ENCODE measurements at places on chromosomes 11 and 22. TPM values are rescaled to one million over a fixed set of nuclear protein-coding genes. Genes with fewer than 3 reads are reported as not detected.

- no peaks in the 10 kb centered on the region for H3K4me1 ChIP-seq
- H3K4me3 ChIP-seq = no peak overlapping the region
- DNase-seq = no peak
- no peaks in the 10 kb centered on the region for H3K27me3 ChIP-seq
- no peak overlapping the region for H3K27ac ChIP-seq
Measured at GRCh38 chr22:39785232-39785631, 108.3 kb downstream of the ENTHD1 start.

DNA sequence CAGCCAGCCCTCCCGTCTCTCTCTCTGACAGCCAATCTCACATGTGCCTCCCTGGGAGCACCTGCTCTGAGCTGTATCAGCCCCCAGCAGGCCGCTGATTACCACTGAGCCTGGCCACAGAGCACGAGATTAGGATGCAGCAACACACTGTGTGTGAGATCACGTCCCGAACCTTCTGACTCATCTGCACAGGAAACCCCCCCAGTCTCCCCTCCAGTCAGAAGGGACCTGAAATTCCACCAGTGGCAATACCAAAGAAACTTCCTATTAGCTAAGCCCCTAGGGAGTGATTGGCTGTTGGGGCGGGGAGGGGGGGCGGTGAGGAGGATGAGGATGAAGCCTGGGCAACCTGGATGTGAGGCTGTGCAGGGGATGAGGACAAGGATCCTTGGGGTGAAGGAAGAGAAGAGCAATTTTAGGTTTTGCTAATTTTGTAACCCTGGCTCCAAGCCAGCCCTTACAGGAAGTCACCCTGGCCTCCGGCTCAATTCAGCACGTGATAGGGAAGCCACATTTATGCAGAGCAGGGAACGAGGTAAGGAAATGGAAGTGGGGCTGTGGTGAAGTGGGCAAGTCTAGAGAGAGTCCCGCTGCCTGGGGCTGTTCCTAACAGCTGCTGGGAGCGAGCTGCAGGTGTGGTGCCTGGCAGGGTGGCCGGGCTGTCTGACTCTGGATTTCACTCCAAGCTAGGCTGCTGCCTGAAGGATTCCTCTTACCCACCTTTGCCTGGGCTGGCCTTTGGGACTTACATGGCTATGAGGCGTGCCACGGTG, 1.9 kb downstream of the SLC43A3 start:
- H3K36me3 ChIP-seq = peaks cover 54% of the 10 kb centered on the region
- peaks cover 46% of the 10 kb centered on the region for H3K4me1 ChIP-seq
- no peak overlapping the region for H3K27ac ChIP-seq

DNA sequence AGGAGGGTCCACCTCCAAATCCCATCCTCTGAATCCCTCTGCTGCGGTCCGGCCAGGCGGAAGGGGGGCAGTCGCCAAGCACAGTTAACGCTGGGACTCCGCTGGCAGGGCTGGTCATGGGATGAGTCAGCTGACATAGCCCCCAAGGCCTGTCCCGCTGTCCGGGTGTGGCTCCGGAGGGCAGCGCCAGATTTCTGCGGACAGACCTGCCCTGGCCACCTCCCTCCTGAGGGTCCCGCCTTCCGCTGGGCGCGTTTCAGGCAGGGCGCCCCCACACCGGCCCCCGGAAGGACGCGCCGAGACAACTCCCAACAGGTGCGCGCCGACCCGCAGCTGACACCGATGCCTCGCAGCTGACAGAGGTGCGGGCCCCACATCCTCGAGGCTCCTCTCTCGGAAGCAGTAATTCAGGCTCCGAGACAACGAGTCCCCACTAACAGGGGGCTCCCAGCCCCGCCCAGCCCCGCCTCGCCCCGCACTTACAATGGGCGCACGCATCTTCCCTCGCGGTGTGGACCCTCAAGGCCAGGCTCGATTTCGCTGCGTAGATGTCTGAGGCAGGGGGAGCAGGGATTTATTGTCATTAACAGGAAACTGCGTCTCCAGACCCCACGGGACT, 607 bp downstream of the PLAAT3 start:
- H3K27me3 ChIP-seq = no peaks in the 10 kb centered on the region
- H3K36me3 ChIP-seq = peaks cover 62% of the 10 kb centered on the region
- peak overlapping the region; percentile 92 for H3K27ac ChIP-seq
- peaks cover 28% of the 10 kb centered on the region for H3K4me1 ChIP-seq

GRCh38 chr11:37177721-37178120, 579.7 kb upstream of the RAG2 start:
- H3K4me3 ChIP-seq = no peak overlapping the region
- H3K27me3 ChIP-seq = no peaks in the 10 kb centered on the region
- peaks cover 10% of the 10 kb centered on the region for H3K4me1 ChIP-seq
- H3K27ac ChIP-seq = no peak overlapping the region
- peak; percentile 4 for DNase-seq

DNA sequence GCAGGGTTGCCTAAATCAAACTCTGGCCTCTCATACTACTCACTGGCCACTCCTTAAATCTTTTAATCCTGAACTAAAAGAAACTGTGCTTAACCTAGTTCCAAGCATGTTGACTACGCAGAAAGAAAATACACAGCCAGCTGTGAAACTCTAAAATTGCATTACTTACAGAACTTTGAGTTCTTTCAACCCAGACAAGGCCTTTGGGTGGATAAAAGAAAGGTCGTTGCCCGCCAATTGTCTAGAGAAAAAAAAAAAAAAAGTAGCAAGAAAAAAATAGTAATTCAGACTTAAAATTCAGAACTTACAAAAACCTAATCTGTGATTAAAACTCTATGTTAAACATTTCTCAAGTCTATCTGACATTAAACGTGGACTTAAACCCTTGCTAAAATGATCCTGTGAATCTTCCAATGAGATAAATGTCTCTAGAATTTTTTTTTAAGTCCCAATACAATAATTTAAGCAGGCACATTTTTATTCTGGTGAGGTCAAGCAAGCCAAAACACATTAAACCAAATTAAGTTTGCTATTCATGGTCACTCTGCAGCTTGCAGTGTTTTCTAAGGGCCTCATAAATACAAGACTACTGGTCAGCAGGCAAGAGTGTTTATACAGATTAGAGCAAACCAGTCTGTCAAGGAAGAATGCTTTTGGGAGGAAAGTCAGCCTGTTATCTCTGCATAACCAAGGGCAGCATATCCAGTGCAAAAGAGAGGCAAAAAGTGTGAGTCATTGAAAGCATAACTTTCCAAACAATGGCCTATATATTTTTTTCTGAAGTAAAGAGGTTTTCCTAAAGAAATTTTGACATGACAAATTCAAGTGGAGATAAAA, 29.5 kb upstream of the CCDC34 start:
- no peak overlapping the region for H3K4me3 ChIP-seq
- H3K36me3 ChIP-seq = peaks cover 22% of the 10 kb centered on the region
- no peak for DNase-seq
- no peaks in the 10 kb centered on the region for H3K27me3 ChIP-seq

DNA sequence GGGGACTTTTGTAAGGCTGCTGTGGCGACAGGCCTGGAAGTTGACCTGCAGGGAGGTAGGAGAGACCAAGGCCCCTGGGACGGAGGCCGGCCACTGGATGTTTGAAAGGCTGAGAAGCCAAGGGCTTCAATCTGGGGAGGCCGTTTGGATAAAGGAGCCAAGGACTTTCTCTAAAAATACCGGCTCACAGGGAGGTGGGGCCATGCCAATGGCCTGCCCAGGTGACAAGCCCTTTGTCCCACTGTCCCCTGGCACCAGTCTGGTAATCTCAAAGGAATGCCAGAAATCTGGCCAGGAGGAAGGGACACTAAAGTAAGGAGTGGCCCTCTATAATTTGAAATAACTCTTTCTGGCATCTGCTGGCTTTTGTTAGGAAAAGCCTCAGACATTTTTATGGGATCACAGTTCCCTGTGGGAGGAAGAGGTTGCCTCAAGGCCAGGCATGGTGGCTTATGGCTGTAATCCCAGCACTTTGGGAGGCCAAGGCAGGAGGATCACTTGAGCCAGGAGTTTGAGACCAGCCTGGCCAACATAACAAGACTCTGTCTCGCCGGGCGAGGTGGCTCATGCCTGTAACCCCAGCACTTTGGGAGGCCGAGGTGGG, 1.9 kb upstream of the CHKA start:
- H3K36me3 ChIP-seq = peaks cover 55% of the 10 kb centered on the region
- peak overlapping the region; percentile 97 for H3K27ac ChIP-seq
- no peaks in the 10 kb centered on the region for H3K27me3 ChIP-seq
- DNase-seq = peak; percentile 90

DNA sequence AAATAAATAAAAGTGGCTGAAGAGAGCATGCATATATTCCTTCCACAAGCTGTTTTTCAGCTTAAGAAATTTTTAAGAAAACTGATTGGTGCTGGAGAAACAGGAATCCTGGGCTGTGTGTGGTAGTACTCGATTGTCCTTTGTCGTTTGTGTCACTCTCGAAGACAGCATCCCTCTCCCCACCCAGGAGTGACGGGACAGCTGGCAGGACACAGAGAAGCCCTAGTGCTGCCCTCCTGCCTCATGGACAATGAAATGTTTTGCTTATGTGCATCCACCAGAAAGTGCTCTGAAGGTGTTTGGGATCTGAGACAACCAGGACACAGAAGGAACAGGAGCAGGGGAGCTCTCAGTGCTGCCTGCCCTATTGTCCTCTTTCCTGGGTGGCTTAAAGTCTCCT, 12.8 kb downstream of the PLAAT4 start:
- no peak for DNase-seq
- H3K27ac ChIP-seq = no peak overlapping the region
- no peaks in the 10 kb centered on the region for H3K27me3 ChIP-seq
- peaks cover 10% of the 10 kb centered on the region for H3K4me1 ChIP-seq

DNA sequence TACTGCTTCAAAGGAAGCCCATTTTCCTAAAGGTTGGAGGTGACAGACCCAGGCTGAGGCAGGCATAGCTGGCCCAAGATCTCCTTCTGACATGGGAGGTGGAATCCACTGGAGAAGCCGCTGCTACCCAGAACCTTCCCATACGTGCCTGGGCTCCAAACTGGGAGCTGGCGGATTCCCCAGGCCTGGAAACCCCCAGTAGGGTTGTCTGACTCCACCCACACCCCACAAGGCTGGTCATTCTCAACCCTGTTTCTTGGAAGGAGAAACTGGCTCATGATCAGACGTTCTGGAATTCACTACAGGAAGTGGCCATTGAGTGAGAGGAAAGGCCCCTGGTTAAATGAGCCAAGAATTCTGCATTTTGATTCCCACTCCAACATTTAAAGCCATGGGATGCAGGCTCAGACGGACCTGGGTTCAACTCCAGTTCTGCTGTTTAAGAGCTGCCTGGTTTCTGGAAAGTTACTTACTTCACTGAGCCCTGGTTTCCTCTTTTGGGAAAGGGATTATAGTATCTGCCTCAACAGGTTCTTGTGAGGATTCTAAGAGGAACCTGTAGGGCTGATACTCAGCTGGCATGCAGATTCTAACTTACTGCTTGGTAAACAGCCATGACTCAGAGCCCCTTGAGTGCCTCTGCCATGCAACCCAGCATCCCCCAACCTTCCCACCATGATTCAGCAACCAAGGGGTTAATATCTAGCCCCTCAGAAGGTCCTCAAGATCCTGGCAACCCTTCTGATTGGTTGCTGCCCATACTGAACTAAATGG, 19.4 kb upstream of the TSKU start:
- no peak for DNase-seq
- H3K4me1 ChIP-seq = peaks cover 17% of the 10 kb centered on the region
- H3K27ac ChIP-seq = no peak overlapping the region
- H3K27me3 ChIP-seq = peaks cover 4% of the 10 kb centered on the region
- no peak overlapping the region for H3K4me3 ChIP-seq

DNA sequence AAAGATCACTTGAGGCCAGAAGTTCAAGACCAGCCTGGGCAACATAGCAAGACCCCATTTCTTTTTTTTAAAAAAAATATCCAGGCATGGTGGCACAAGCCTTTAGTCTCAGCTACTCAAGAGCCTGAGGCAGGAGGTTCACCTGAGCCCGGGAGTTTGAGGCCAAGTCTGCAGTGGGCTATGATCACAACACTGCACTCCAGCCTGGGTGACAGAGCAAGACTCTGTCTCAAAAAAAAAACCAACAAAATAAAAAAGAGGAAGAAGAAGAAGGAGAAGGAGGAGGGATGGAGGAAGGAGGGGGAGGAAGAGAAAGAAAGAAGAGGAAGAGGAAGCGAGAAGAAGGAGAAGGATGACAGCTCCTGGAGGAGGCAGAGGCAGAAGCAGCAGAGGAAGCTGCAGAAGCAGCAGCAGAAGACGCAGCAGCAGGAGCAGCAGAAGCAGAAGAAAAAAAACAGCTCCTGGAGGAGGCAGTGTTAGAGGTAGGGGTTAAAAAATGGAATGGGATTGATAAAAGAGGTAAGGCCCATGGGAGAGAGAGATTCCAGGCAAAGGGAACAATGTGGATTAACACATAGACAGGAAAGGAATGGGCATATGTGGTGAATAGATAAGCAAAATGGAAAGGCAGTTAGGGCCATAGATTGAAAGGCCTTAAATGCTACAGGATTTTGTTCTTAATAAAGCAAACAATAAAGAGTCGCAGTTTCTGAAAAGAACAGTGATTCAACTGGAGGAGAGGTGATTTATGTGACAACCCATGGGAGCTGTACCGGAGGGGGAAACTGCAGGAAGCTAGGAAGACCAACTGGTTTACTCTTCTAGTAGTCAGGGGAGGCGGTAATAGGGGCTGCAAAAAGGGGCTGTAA, 10.9 kb downstream of the PRCP start:
- H3K36me3 ChIP-seq = no peaks in the 10 kb centered on the region
- no peaks in the 10 kb centered on the region for H3K4me1 ChIP-seq
- H3K27me3 ChIP-seq = no peaks in the 10 kb centered on the region
- no peak overlapping the region for H3K27ac ChIP-seq
- no peak for DNase-seq
- no peak overlapping the region for H3K4me3 ChIP-seq

DNA sequence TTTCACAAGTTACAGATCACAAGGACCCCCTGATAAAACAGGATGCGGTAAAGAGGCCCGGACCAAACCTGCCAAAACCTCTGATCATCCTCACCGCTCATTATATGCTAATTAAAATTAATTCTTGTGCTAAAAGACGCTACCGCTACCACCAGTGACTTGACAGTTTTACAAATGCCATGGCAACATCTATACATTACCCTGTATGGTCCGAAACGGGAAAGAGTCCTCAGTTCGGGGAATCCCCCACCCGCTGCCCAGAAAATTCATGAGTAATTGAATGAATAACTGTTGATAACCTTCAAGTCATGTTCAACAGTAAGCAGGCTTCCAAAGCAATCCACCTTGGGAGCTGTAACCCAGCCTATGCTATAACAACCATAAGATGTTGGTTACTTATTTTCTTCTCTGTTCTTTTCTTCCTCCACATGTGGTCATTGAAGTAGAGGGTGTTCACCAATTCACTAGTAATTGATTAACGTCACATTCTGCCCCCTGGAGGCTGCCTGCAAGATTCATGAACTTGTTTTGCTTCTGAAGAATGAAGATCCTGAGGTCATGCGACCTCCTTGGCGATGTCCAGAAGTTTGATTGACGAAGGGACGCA, 20.6 kb downstream of the APOBEC3H start:
- H3K36me3 ChIP-seq = no peaks in the 10 kb centered on the region
- H3K4me1 ChIP-seq = peaks cover 21% of the 10 kb centered on the region
- H3K4me3 ChIP-seq = no peak overlapping the region
- no peak overlapping the region for H3K27ac ChIP-seq
- H3K27me3 ChIP-seq = peaks cover 17% of the 10 kb centered on the region
- DNase-seq = peak; percentile 81

The CEND1 gene
- not detected for total RNA-seq

The HBE1 gene
- not detected for total RNA-seq

The OR2D2 gene
- not detected for total RNA-seq
